ENCODE measurements at places on chromosomes 1 and 21.

- no peak for DNase-seq
These were observed 36.0 kb downstream of the C1orf94 start for GRCh38 chr1:34212673-34213072.

DNA sequence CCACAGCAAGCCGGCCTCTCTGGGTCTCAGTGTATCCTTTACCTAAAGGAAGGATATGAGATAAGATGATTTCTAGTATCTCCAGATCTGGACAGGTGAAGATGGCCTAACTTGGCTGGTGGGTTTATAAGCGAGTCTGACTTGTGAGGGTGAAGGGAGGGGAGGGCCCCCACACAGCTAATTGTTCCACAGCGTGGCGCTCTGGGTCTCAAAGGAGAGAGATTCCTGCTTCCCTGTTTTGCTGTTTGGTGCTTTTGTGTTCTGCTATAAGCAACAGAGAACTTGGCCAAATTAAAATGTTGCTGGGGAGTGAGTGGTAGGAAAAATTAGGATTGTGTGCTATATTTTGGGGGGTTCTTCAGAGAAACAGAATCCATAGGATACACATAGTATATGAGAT lies 28.9 kb upstream of the NLRP3 start:
- no peak for DNase-seq

- no peak for DNase-seq
These were observed 330.9 kb upstream of the GREM2 start for GRCh38 chr1:240942901-240943300.

GRCh38 chr1:89681045-89681729 lies 48.3 kb downstream of the LRRC8C start:
- no peak for DNase-seq

- no peak for DNase-seq
These were observed 3.6 kb upstream of the TNFSF4 start for GRCh38 chr1:173210716-173211231.

GRCh38 chr1:201251851-201252430 lies 31.4 kb upstream of the PKP1 start:
- DNase-seq: no peak

- no peak for DNase-seq
These were observed 39.2 kb downstream of the CSMD2 start for GRCh38 chr1:34125721-34126380.

- DNase-seq: no peak
These were observed 29.4 kb downstream of the COA7 start for GRCh38 chr1:52668711-52669110.

- DNase-seq: no peak
These were observed 9.5 kb upstream of the ID3 start for GRCh38 chr1:23568608-23569383.

DNA sequence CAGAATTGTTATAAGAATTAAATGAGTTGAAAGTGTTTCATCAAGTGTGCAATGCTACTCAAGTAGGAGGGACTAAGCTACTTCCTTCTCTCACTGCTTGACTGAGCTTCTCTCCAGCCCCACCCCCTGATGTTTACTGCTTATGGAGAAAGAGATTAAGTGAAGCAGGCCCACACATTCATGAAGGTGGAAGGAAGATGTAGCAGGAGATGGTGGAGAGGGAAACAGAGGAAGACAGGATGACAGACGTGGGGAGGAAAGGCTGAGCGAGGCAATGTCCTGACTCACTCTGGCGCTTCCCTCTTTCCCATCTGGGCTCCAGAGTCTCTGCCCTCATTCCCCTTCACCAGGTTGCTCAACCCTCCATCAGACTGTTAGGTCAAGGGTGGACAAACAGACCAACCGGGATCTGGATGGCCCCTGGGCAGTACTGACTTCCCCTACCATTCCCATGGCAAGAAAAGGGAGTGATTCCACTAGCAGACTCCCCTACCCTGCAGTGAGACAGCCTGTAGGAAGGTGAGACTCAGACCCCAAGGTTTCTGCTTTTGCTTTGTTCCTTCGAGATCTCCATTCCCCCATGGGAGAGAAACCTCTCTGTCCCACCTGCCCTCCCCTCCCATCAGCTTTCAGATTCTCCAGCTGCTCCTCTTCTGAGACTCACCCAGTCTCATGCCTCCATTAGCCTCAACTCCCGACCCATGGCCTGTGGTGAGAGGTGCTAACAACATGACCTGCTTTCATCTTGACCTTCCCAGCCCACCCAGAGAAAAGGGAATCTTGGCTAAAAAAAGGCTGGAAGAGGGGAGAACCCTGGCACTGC lies 3.1 kb upstream of the ARHGEF2 start:
- no peak for DNase-seq

- DNase-seq: no peak
These were observed 22.7 kb upstream of the FHAD1 start for GRCh38 chr1:15224259-15224869.

- no peak for DNase-seq
These were observed 63.7 kb downstream of the LEPR start for GRCh38 chr1:65483993-65484754.

DNA sequence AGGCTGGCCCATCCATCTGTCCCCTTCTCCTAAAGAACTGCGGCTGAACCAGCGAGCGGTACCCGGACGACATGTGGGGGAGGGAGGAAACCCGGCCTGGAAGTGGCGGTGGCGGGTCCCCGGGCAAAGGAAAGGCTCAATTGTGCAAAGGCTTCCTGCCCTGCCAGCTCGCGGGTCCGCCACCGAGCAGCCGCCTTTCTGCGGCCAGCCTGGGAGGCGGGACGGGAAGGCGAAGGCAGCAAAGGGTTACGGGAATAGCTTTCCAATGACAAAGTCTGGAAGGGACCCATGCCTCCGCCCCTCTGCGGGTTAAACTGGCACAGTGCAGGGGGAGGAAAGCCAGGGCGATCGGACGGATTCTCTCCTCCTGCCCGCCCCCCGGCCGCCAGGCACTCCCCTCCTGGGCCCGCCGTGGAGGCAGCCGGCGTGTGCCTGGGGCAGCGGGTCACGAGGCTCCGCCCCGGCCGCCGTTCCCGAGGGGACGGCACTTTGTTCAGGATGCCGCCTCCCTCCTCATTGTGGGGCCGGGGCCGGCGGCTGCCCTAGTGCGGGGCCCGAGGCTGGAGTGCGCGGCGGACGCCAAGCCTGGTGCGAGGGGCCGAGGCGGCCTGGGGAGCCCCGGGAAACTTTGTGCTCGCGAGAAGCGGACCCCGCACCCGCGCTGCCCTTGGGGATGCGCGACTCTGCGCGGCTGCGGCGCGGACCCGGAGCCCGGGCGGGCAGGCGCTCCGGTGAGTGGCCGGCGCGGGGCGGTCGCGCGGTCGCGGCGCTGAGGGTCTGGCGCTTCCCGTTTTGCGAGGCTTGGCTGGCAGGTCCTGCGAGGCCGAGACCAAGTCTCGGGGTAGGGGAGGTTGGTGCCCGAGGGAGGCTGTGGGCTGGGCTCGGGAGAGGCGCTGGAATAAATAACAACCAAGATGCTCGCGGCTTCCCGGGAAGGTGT lies at the start of gene NAV1:
NAV1 (plus strand) TSS at position 516 of the 940 bp plus-strand sequence. CDS start 83,758 bp downstream, outside the sequence.
- DNase-seq: no peak

- DNase-seq: no peak
These were observed 141.9 kb upstream of the PTBP2 start for GRCh38 chr1:96579636-96580035.

GRCh38 chr1:211813590-211813989 lies 17.0 kb downstream of the LPGAT1 start:
- DNase-seq: no peak

- DNase-seq: no peak
These were observed 52.5 kb downstream of the NFASC start for GRCh38 chr1:204923201-204923600.

DNA sequence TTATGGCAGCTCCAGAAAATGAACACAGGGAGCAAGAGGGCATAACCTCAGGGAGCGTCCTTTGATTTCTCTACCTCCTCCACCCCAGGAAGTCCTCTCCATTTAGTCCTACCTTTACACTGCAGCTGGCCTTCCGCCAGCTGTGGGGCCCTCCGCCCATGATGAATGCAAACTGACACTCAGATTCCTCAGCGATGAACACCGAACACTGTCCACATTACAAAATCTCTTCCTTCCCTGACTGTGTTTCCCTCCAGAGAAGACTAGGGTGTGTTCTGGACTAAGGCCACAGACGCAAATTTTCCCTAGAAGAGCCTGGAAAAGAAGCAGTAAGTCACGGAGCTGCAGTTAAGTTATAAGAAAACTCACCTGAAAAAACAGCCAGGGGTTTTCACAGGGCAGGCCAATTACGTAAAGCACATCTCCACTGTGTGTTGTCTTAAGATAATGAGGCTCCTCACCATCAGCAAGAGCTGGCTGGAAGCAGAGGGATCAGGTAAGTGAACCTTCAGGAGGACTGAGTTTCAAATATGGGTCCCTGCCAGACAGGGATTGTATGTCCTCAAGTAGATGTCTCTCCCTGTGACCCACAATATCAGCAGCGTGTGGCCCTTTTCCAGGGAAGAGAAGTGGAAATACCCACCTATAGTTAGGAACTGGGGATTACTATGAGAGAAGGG lies 46.3 kb upstream of the ATP1B1 start:
- no peak for DNase-seq

- DNase-seq: no peak
These were observed 2.5 kb downstream of the FTCD start for GRCh38 chr21:46152927-46153246.

DNA sequence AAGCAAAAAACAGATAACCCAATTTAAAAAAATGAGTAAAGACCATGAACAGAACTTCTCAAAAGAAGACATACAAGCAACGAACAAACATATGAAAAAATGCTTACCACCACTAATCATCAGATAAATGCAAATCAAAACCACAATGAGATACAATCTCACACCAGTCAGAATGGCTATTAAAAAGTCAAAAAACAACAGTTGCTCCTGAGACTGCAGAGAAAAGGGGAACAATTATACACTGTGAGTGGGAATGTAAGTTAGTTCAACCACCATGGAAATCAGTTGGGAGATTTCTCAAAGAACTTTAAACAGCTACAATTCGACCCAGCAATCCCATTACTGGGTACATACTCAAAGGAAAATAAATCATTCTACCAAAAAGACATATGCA lies 131.6 kb downstream of the PTGER3 start:
- no peak for DNase-seq

DNA sequence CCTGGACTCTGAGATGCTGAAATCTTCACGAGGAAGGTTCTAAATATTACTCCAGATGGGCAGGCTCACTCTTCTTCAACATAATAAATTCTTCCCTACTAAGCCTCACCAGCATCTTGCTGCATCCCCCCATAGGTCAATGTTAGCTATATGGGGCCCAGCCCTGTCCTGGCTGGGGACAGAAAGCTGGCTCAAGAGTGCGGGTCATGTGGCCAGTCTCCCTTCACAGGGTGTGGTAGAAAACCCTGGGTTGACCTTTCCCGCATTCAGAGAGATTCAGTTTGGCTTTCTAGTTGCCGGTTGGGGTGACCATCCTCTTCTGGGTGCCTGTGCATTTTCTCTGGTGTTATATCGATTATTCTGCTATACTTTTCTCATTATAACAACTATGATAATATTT lies 19.8 kb upstream of the KPRP start:
- no peak for DNase-seq

DNA sequence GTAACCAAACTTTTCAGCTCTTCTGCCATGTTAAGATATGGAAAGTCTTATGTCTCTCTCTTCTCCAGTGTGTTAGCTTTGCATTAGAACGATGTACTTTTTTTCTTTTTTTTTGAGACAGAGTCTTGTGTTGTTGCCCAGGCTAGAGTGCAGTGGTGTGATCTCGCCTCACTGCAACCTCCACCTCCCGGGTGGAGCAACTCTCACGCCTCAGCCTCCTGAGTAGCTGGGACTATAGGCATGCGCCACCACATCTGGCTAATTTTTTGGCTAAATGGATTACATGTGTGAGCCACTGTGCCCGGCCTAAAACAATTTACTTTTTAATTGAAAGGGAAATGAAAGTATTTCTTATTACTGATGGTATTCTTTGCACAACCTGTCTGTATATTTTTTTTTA lies 35.8 kb downstream of the SPEN start:
- no peak for DNase-seq

DNA sequence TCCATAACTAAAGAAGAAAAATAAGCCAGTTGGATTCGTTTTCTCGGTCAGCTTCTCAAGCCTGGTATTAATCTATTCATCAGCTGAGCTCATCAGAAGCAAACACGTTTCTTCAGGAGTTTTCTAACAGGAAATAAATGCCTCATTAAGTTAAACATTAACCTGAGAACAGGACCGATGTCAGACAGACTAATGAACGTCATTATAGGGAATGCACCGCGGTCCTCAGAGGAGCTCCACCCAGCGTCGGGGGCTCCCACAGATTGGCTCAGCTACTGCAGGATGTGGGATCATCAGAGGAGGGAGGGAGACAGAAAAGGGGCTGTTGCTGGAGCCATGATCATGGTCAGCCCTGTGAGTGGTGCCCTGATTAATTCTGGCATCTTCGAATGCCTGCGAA lies 615.4 kb downstream of the PTPRU start:
- no peak for DNase-seq

- no peak for DNase-seq
These were observed 54.9 kb upstream of the DIPK1A start for GRCh38 chr1:93016171-93016570.

DNA sequence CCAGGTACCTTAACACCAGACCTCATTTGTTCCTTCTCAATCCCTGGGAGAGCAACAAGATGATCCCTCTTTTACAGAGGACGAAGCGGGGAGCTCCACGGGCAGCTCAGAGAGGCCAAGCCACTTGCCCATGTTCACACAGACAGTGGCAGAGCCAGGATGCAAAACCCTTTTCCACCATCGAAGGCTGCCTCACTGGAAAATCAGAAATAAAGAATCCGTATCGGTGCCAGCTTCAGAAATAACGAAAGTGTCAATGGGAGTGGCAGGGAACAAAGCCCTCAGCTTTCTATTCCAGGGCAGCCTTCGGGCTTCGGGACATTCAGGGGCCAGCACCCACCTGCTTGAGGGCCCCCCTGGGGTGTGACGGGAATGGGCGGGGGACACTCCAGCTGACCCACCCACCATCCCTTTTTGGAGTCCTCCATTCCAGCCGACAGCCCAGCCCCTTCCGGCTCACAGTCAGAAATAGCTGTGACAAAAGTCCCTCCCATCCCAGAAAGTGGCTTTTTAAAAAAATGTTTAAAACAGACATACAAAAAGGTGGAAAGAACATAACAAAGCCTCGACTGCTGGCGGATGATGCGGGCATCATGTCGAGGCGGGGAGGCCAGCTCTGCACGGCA lies 6.0 kb downstream of the IFFO2 start:
- DNase-seq: no peak

GRCh38 chr21:34693192-34693810 lies 24.5 kb downstream of the CLIC6 start:
- no peak for DNase-seq

DNA sequence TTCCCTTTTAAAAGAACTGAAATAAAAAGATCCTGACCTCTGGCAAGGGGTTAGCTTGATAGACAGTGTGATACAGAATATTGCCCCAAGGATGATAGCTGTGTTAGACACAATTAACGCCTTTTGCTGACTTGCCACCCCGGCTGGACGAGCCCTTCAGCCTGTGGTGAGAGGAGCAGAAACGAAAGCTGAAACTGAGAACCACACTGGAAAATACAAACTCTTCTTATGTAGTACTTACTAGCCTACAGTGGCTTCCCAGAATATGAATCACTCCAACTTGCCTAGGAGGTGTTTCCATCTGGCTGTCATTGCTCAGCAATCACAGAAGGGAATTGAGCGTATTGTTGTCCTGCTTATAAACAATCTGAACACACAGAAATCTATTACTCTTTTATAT lies 22.9 kb downstream of the SAMSN1 start:
- DNase-seq: no peak

GRCh38 chr1:49052102-49052501 lies 275.4 kb upstream of the BEND5 start:
- no peak for DNase-seq

GRCh38 chr1:30242722-30243457 lies 480.5 kb downstream of the MATN1 start:
- DNase-seq: no peak

- DNase-seq: no peak
These were observed 25.5 kb upstream of the CITED4 start for GRCh38 chr1:40887652-40888051.
